ENCODE measurements at places on chromosomes 5 and 9.

DNA sequence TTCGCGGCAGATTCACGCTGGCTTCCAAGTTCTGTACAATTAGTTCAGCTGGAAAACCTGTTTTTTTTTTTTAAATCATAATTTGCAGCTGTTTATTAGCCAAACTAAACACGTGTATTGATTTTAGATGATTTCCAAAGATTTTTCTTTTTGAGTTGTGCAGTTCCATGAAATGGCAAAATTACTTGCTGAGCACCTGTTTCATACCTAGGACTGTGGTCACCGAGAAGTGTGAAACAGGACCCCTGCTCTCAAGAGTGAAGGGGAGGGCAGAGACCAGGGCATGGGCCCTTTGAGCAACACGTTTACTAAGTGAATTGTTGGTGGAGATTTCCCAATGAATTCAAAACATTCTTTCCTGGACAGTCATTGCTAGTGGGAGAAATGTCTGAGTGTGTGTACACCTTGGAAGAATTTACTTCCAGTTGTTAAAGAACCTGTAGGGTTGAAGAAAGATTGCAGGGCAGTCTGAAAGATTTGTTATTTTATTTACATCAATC lies 688 bp downstream of the SNX24 start:
- DNase-seq = no peak

DNA sequence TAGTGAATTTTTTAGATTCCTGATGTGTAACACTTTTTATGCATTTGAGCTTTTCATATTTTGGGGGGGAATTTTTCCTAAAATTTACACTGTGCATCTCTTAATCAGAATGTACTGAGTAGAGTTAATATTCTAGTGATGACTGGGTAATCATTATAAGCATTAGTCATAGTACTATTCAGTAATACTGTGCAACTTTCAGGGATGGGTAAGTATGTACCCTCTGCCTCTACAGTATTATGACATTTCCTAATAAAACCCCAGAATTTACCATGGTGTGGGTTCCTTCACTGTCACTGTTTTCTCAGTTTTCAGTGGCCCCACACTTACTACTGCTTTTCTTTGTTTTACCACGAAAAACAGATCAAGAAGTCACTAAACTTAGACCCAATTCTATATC lies 2.8 kb upstream of the CMYA5 start:
- no peak for DNase-seq

- no peak for DNase-seq
These were observed 132.4 kb downstream of the GCNT1 start for GRCh38 chr9:76591256-76591950.

DNA sequence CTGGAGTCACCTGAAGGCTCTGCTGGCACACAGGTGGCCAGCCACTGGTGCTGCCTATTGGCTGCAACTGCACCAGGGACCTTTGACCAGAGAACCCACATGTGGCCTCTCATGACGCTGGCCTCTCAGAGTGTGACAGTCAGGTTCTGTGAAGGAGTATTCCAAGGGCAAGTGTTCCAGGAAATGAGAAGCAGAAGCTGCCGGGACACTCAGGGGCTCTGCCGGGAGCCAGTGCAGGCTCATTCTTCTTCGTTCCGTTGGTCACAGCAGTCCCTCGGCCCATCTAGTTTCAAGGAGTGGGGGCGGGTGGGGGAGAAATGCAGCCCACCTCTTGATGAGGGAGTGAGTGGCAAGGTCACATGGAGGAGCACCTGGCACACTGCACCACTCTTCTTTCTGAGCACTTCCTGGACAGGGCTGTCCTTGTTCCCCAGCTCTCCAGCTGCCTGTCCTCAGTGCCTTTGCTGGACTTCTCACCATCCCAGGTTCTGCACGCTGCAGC lies 237.5 kb downstream of the GADD45G start:
- DNase-seq = no peak

GRCh38 chr5:9398227-9398626 lies 147.6 kb downstream of the SEMA5A start:
- no peak for DNase-seq

- DNase-seq = no peak
These were observed 4.9 kb downstream of the FRMD3 start for GRCh38 chr9:83533296-83533695.

GRCh38 chr9:136602193-136602885 lies 56.5 kb upstream of the NOTCH1 start:
- no peak for DNase-seq

GRCh38 chr5:158614951-158615350 lies 484.8 kb downstream of the EBF1 start:
- DNase-seq = no peak

DNA sequence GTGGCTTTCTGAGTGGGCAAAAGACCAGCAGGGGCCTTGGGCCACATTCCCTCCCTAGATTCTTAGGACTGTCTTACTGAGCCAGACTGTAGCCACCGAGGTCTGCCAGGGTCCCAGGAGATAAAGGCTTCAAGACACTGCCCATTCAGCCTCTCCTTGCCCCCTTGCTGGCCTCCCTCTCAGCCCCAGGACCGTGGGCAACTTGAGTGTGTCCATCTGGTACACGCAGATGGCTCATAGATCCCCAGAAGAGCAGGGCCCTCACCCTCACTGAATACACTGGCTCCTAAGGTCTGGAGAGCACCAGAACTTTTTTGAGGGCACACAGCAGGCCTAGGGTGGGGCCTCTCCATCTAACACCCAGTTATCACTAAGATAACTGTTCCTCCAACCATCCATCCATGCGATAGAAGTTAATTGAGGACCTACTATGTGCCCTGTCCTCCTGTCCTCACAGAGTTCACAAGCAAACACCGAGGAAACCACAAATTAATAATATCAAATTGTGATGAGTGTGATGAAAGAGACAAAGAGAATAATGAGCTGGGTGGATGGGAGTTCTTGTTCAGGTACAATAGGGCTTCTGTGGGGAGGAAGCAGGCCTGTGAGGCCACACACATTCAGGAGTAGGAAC lies 4.9 kb upstream of the PDGFRB start:
- no peak for DNase-seq

DNA sequence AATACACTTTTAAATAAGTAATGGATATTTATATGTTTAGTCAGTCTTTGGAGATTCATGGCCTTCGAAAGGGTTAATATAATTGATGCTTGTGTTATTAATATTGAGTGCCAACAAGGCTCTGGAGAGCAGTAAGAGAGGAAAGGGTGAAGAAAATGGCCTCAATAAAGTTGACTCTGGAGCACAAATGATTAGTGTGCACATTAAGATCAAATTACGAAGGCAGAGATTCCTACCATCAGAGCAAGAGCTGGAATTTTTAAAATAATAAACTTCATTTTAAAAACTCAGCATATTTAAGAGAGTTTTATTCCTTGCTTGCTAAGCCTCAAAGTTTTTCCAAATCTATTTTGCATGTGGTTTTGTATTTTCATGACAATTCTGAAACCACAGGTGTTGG lies 14.8 kb downstream of the SLC44A1 start:
- no peak for DNase-seq

DNA sequence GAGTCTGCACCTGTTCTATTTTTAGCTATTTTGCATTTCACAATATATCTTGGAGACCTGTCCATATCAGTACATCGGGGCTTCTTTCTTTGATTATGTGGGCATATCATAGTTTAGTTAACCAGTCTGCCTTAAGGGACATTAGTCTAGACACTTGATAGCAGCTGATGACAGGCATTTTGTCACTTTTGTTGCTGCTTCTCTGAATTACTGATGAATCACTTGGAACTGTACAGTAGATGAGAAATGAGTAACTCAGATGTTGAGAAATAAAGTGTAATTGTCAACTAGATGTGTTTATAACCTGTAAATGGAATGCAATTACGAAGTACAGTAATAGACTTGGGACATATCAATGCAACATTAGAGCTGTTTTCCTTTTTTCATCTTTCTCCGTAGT lies 7.1 kb downstream of the ZFP2 start:
- no peak for DNase-seq

GRCh38 chr9:124854822-124855221 lies 1.6 kb downstream of the WDR38 start:
- no peak for DNase-seq

- DNase-seq = no peak
These were observed 43.2 kb downstream of the RFK start for GRCh38 chr9:76351006-76351405.

GRCh38 chr5:71972777-71973473 lies 134.3 kb upstream of the MAP1B start:
- DNase-seq = no peak

- no peak for DNase-seq
These were observed 491.2 kb upstream of the SEMA6A start for GRCh38 chr5:117065800-117066199.

DNA sequence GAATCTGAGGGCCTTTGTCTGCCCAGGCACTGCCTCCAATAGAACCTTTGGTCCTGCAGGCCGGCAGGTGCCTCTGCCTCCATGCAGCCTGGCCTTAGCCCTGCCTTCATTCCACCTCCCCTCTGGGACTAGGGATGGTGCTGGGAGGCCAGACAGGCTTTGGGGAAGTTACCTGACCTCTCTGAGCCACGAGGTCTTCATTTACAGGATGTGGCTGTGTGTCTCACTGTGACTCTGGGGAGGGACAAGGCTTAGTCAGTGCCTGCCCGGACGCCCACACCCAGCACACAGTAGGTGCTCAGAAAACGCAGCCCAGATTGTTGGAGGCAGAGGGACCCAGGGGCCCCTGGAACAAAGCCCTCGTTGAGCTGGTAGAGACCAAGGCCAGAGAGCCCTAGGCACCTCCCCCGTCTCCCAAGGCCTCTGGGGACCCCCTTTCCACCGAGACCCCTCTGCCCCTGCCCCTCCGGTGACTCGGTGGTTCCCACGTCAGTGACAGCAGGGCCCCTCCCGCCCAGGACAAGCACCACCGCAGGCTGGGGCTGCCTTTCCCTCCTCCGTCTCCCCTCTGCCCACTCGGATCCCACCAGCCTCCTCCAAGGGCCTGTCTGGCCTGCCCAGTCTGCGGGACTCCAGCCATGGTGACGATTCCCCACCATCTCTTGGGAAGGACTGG lies 46.9 kb upstream of the EGFL7 start:
- DNase-seq = no peak

DNA sequence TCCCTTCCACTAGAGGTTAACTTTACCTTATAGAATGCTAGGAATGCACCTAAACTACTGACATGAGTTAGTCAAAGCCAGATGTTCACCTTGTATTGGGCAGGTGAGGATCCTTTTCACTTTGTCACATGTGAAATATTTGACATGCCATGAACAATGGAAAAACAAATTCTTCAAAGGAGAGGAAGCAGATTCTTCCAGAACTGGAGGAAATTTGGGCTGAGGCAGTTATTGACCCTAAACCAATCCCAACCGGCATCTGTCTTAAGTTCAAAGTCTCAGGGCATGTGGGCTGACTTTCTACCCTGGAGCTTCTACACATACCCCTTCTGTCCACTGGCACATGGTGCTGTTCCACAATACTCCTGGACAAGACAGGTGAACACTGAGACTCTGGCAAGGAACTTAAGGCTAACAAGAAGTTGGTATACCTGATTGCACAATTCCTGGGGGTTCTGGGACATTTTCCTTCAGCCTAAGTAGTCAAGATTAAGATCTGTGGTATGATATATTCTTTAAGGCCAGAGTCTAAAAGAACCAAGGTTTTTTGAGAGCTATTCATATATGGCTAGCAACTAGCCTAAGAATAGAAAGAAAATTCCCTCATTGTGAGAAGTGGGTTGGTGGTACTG lies 2.6 kb downstream of the VLDLR start:
- DNase-seq = no peak

GRCh38 chr9:18390393-18390792 lies 83.6 kb upstream of the ADAMTSL1 start:
- no peak for DNase-seq

GRCh38 chr5:151026088-151026487 lies 5.7 kb downstream of the GPX3 start:
- DNase-seq = no peak

DNA sequence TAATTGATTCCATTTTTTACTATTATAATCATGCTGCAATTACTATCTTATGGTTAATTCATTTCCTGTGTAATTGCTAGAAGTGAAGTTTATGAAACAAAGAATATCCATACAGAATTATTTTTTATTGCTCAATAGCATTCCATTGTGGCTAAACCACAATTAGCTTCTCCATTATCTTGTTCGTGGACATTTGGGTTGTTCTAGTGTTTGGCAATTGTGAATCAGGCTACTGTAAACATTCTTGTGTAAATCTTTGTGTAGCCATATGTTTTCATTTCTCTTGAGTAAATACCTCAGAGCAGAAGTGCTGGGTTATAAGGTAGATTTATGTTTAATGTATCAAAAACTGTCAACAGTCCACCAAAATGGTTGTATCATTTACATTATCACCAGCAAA lies 341.1 kb downstream of the MAT2B start:
- no peak for DNase-seq

- no peak for DNase-seq
These were observed 113.2 kb downstream of the SLC25A46 start for GRCh38 chr5:110852053-110852452.

DNA sequence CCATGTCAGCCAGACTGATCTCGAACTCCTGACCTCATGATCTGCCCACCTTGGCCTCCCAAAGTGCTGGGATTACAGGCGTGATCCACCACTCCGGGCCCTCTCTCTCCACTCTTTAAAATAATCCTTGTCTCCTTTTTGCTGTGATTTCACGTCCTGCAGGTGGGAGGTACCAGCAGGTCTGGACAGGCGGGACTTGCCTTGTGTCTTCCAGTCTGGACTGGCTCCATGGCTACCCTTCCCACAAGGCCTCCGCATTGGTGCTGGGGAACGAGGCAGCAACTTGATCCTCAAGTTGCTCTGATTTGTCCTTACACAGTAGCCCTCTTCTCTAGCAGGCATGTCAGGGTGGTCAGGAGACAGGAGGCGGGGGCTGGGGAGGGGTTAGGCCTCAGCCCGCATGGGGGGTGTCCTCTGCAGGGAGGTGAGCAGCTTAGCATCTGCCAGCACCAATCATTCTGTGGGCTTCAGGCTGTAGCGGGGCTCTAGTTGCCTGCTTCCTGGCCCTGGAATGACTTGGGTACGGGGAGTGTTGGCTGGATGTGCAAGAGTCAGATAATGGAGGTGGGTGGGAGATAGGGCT lies 54.3 kb downstream of the TENT4A start:
- DNase-seq = no peak

All from urinary bladder (tissue), 4 donors.